Stimulated activated CD8-positive, alpha-beta memory T cell treated with anti-CD3 and anti-CD28 coated beads, Interleukin-15, amount 100 ng/mL, for 24 hours (primary cell): ENCODE measurements at places on chromosomes 5 and 9.

DNA sequence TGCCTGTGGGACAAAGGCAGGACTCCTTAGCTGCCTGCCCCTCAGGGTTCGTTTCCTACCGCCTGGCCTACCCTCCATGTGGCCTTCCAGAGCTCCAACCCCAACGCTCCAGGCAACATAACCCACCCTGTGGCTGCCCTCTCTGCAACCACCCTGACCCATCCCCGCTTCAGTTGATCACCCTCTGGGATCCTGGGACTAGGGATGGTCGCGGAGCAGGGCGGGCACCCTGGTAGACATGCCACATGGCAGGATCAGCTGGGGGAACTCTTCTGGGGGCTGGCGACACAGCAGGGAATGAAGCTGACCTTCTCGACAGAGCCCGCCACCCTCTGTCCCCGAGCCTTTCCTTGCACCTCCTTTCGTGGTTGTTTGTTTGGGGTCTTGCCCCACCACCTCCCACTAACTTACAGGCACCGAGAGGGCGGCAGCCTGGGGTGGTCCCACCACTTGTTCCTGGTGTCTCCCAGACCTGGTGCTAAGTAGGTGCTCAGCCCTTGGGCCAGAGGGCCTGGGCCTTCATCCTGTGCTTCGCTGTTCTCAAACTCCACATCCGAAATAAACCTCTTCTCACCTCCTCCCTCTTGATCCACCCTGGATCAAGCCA lies 243.1 kb downstream of the PBX3 start:
- DNase-seq = no peak

GRCh38 chr9:125343518-125344275 lies 82.1 kb downstream of the GAPVD1 start:
- DNase-seq = no peak

- no peak for DNase-seq
Measured at GRCh38 chr5:163460562-163461171, at the start of gene HMMR. HMMR (plus strand) TSS chr5:163460632; CDS start chr5:163460693, 61 bp downstream.

DNA sequence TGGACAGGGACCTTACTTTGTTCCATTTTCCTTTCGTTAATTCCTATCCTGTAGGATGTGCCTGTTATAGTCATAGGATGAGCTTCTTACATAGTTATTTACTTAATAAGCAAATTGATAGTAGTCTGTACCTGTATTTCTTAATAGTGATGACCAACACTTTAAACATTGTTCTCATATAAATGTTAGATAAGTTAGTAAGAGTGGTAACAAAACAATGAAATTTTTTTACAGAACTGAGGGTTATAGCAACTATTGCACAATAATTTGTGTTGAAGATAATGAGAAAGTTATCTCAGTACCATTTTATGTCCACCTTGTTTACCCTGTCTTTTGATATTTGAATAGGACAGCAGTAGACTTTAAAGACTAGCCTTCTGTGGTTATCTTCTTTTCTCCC lies 162.9 kb upstream of the ELL2 start:
- DNase-seq = no peak

- DNase-seq = no peak
Measured at GRCh38 chr5:87570366-87570765, 157.6 kb upstream of the CCNH start.

GRCh38 chr9:94212531-94212930 lies 46.6 kb upstream of the ZNF169 start:
- no peak for DNase-seq

DNA sequence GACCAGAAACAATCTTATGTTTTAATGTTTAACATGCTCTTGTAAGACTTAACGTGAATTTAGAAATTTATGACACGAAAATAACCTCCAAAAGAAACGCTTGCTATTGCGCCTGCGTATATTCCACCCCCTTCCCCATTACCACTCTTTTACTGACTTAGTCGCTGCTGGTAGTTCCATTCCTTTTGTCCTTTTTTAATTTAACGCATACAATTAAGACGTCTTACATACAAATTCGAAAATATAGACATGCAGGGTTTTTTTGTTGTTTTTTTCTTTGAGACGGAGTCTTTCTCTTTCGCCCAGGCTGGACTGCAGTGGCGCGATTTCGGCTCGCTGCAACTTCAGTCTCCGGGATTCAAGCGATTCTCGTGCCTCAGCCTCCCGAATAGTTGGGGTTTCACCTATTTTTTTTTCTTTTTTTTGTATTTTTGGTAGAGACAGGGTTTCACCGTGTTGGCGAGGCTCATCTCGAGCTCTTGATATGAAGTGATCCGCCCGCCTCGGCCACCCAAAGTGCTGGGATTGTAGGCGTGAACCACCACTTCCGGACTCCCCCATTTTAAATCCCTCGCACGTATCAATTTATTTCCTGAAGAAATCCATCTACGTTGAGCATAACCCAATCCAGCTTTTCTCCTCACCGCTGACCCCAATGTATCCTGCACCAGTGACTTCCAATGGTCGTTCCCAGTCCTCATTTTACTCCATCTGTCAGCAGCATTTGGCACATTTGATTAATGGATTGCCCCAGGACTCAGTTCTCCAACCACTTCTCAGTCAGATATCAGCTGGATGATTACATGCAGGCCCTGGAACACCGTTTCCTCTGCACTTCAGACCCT lies 684 bp upstream of the MED7 start:
- DNase-seq = no peak

DNA sequence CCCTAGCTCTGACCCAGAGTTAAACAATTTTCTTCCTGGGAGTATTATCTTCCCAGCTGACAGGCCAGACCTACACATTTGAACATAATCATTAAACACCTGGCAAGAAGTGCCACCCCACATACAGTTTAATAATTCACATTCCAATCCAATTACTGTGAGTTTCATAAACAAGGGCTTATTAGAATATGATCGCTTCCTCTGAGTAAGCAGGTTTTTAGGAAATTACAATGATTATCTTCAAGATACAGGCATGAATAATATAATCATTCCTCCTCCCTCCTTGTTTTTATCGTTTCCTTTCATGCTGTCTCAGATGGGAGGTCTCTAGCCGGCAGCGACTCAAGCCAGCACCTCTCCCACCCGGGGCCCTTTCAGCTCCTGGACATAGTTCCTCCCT lies 15.8 kb upstream of the KIF4B start:
- no peak for DNase-seq

DNA sequence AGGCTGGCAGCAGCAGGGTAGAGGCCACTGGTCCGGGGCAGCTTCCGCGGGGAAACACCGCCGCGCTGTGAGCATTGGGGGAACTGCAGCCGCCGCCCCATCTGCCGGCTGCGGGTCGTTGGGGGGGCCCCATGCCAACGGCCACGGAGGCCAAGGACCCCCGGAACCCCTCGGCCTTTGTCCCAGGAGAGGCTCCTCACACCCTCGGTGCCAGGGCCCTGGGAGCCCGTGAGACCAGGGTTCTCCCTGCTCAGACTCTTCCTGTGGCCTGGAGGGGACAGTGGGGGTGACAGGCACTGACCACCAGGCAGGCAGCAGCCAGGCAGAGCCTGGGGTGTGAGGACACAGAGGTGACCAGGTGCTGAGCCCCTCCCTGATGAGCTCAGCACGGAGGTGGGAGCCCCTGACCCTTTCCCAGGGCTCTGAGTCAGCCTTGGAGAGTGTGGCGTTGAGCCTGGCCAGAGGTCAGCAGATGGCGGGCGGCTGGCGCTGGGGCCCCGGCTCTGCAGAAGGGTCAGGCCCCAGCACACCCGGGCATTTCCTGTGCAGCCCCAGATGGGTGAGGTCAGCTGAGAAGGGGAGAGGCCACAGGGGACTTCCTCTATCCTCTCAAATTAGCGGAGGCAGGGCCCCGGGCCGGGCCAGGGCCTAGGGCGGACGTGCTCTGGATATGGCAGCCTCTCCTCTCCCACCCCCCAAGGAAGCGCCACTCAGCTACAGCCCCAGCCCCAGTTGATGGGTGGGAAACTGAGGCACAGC lies 17.9 kb upstream of the EGFL7 start:
- DNase-seq = peak; percentile 43

DNA sequence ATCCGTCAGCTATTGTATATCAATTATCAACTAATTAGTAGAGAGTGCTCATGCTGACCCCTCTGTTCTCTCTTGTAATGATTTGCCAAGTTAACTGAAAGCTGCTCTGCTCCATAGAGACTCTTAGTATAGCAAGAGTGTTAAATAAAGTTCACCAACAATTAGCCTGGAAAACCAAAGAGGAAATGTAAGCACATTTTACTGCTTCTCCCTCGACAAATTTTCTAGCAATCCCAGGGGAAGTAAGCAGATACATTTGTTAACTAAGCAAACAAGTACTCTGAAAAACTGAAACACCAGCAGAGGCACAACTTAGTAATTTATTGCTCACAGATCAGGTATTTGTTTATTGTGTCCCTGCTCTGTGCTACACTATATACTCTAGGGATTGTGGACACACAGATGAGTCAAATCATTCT lies 162.2 kb downstream of the GLIS3 start:
- DNase-seq = no peak

DNA sequence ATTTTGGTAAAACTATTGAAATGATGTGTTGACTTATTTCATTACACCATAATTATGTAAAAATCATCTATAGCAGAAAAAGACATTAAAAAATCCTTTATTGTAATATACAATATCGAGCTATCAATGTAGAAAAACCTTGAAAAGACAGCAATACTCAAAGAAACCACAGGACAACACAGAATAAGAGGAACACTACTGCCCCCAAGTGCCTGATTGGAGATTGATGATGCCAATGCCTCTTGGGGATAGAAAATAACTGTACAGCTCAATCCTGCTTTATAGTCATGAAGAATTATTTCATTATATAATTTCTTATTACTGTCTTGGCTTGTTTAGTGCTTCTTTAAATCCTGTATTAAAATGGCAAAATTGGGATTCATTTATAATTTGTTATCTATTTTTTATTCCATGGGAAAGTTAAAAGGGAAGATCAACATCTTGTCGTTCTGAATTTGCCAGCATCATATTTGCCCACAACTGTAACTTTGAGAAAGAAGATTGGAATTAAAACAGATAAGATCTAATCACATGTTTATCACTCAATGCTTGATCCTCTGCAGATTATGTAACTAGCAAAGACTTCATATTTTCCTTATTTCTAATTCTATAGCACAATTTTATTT lies 337.5 kb downstream of the CDH9 start:
- no peak for DNase-seq

DNA sequence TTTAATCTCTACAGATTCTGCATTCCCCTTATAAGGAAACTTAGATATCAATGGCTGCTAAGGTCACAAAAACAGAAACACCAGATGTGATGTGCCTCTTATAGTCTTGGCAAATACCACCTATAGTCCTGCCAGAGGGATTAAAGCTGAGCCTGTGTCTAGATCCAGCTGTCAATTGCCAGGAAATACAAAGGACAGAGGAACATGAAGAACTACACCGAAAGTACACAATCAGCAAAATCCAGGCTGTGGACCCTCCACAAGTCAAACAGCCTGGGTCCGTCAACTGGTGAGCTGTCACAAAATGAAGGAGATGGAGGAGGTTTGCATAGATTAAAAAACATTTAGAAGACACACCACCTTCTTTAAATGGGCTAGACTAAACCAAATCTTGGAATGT lies 85.4 kb downstream of the KLF4 start:
- DNase-seq = no peak

DNA sequence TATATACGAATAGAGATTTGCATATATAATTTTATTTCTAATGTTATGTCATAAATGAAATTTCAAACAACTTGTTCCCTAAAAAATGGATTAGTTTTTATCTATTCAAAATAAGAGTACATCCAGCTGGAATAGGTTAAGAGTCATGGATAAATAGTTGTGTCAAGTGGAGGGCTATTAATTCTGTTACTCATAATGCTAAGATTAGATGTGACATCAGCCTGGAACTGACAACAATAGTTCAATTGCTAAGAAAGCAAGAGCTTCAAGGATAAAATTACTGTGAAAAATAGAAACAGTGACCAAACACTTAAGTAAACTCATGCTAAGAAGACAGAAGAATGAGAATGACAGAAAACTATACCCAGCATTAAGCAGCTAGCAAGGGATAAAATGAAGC lies 92.2 kb upstream of the CDH9 start:
- no peak for DNase-seq

- no peak for DNase-seq
Measured at GRCh38 chr5:72991394-72991793, 35.6 kb downstream of the FCHO2 start.

- DNase-seq = no peak
Measured at GRCh38 chr5:176570044-176570443, 20.9 kb downstream of the CDHR2 start.

- no peak for DNase-seq
Measured at GRCh38 chr5:137581776-137582175, 82.7 kb upstream of the SPOCK1 start.

DNA sequence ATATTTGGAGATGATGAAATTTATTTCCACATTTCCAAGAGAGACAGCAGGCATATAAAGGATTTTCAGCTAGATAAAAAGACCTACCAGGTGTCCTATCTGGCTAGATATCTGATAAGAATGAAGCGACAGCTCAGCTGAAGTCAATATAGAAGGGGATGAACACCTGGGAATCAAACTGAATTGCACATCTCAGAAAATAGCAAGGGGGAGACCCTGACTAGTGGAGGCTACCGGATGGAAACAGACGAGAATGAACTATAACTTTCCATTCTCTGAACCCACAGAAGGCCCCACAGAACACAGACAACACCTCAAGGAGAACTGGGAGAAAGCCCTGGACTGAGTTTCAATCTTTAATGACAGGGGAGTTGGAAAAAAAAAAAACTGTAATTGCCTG lies 51.1 kb downstream of the CPLANE1 start:
- DNase-seq = no peak

DNA sequence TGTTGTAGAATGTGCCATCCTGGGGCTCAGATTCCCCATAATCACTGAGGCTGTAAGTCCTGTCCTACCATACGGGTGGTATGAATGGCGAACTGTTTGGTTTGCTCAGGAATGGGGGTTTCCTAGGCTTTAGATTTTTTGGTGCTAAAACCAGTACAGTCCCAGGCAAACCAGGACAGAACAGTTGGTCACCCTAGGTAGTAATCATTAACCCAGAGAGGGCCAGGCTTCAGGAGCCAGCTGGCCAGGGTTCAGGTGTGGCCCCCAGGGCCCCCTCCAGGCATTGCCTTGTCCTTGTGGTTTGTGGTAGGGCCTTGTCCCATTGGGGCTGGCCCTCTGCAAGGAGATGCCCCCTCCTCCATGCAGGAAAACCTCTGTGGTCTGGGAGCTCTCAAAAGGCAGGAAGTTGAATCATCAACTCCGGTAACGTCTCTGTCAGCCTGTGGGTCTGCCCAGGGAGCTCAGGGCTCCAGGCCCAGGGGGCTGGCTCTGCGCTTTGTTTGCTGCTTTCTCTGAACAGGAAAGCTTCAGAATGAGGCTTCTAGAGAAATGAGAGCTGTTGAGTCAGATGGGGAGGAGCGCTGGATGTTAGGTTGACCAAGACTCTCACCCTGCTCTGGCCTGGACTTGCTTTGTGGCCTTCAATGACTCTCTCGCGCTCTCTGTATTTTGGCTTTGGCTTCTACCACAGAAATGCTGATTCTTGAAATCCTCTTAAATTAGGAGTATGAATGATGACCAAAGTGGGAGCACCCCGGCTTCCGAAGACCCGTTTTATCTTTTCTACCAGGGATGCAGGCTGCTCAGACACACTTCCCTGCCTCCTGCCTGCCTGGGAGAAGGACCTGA lies 22.2 kb upstream of the JADE2 start:
- peak; percentile 27 for DNase-seq
